ENCODE measurements at places on chromosomes 5 and 9. TPM values are rescaled to one million over a fixed set of nuclear protein-coding genes. Genes with fewer than 3 reads are reported as not detected.

- no peak for DNase-seq
These were observed 46.5 kb downstream of the RETREG1 start for GRCh38 chr5:16570121-16570815.

GGTA1 gene
- polyA plus RNA-seq: 1.6 TPM

WNK2 gene
- polyA plus RNA-seq: 8.1 TPM

- no peak for DNase-seq
These were observed 370.8 kb downstream of the TMEM38B start for GRCh38 chr9:106065136-106065535.

TSSK1B gene
- not detected for polyA plus RNA-seq

DNA sequence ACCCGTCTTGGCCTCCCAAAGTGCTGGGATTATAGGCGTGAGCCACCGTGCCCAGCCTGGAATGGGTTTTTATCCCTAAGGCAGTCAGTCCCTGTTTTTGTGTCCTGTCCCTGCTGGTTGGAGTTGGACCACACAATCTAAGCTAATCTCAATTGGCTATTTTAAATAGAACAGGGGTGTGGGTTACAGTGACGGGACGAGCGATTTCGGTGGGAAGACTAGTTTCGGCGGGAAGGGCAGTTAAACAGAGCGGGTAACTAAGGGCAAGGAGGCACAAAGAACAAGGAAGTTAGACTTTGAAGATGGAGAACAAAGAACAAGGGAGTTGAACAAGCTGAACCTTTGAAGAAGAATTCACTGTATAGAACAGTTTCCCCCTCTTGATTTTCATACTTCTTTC, 1.4 kb downstream of the GTF3C5 start:
- no peak for DNase-seq

DNA sequence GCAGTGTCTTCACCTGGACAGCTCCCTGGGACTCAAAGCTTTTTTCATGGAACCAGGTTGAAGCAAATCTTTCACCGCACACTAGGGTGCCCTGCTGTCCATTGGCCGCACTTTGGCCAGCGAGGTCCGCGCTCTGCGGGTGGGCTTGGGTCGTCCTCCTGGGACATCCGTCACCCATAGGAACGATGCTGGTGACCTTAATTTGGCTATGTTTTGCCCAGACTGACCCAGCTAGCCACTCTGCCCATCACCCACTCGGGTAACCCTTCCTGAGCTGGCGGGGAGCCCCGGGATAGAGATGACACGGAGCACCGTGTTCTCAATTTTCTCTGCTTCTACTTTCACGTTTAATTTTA, 25.9 kb downstream of the ZDHHC11B start:
- DNase-seq: no peak

ZDHHC11B gene
- 0.38 TPM for polyA plus RNA-seq

DNA sequence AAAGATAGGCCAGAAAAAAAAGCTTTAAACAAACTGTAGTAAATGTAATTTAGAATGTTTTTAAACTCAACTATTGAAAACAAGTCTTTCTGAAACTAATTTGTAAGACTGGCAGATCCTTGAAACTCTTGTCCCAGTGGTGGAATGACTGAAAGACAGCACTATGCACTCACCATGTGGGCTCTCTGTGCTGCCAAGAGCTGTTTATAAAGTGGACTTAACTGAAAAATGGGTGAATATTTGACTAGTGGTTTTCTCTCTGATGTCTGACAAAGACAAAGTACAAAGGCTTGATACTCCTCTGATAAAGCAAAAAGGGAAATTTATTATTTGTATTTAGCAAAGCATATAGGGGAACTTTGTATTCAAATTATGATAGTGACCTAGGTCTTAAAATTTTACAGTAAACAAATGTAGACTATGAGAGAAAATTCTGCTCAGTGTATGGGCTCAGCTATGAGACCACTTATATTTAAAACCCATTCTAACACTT, 635.4 kb downstream of the NR2F1-AS1 start:
- no peak for DNase-seq

DNA sequence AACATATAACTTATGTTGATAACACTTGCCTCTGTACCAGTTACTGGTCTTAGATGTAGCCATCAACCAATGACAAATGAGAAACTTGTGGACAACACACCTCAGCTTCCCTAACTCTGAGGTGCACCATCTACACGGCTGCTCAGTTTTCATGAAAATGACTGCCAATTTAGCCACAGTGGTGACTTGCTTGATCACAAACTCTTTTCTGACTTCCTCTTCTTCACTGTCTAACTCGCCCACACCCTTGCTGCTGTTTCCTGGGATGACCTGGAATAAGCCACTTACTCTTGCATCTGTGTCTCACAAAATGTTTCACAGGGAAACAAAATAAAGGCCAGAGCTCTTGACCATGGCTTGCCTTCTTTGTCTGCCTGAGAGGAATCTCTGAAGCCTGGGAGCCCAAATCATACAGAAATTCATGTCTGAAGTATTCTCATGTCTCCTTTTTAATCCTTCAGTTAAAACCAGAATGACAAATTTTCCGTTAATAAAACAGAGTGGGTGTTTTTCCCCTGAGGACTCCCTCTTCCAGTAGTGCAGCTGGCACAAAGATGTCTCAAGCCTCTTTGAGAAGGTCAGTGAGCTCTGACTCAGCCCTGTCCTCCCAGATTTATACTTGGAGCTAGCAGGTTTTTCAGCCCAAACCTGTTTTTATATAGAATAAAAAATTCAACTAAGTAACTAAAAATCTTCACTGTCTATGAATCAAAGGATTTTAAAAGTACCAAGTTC, 126.5 kb upstream of the PAM start:
- no peak for DNase-seq

GRCh38 chr9:132946631-132947295, 2.3 kb upstream of the TSC1 start:
- no peak for DNase-seq

GRCh38 chr9:341634-342421, 127.2 kb downstream of the DOCK8 start:
- DNase-seq: no peak

ANKDD1B gene
- 0.09 TPM for polyA plus RNA-seq

LPAR1 gene
- polyA plus RNA-seq: 2.5 TPM

GRCh38 chr9:138080979-138081378, 203.4 kb downstream of the CACNA1B start:
- DNase-seq: no peak

DNA sequence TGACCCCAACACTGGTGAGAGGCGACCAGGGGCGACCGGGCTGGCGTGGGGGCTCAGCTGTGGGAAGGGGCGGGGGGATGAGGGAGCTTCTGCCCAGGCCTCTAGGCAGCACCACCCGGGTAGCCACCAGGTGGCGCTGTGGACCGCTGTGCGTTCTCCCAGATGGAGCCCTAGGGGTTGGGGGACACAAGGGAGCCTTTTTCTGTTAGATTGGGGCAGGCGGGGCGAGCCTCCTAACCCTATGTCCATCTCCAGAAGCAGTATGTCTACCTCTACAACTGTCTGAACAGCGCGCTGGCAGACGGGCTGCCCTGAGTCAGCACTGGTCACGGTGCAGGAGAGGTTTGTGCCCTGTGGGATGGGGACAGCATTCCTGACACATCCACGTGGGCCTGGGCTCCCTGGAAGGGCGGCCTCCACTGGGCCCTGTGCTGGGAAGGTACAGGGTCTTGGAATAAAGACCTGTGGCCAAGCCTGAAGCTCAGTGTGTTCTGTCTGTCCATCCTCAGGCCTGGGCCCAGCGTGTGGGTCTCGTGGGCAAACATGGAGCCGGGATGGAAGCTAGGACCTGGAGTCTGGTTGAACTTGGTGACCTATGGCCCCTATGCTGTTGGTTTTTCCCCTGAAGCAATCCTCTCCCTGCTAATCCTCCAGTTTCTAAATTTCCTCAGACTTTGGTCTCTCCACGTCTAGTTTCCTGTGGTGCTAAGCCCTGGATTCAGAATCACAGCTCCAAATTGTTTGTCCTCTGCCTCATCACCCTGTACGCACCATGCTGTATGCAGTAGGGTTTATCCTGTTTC, 23.1 kb upstream of the SPTLC1 start:
- peak; percentile 74 for DNase-seq

DNA sequence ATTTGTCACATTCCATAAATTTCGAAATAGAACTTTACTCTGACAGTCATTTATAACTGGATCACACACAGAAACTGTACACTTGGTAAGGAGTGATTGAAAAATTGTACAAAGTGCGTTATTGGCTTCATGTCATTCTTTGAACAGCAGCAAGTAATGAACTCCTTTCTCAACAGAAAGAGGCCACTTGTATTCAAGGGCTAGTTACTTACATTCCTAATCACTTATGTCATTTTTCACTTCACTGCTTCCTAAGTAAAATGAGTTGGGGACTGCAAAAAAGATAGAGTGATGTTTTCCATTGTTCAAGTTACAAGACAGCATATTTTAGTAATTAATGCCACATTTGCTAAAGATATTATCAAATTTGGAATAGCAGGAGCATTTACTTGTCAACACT, 893.2 kb downstream of the DTWD2 start:
- no peak for DNase-seq

ZNF608 gene
- 3.3 TPM for polyA plus RNA-seq

GRCh38 chr5:72093217-72093616, 14.1 kb upstream of the MAP1B start:
- no peak for DNase-seq

ZNF462 gene
- polyA plus RNA-seq: 2.0 TPM

HTR1A gene
- polyA plus RNA-seq: not detected

DNA sequence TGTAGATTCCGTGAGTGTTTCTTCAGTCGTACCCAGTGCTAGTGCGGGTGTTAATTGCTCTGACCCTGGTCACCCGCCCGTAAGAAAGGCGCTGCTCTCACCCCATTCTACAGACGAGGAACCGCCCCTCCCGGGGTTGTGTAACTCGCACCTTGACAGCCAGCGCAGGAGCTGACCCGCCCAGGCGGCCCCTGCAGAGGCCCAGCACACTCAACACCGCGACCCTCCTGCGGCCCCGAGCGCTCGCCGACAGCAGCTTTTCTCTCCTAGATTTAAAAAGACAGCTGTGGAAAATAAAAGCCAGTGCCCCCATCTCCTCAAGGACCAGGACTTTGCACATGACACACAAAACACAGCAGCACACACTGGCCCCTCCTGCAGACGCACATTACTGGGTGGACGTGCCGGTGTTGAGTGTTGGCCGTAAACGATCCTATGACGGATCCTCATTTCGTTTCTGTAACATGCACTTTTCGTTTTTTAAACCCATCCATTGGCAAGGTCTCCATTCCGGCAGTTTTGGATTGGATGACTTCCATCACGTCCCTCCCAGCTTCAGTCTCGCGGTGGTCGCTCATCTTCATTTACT, 22.9 kb downstream of the OR2V2 start:
- no peak for DNase-seq

DNA sequence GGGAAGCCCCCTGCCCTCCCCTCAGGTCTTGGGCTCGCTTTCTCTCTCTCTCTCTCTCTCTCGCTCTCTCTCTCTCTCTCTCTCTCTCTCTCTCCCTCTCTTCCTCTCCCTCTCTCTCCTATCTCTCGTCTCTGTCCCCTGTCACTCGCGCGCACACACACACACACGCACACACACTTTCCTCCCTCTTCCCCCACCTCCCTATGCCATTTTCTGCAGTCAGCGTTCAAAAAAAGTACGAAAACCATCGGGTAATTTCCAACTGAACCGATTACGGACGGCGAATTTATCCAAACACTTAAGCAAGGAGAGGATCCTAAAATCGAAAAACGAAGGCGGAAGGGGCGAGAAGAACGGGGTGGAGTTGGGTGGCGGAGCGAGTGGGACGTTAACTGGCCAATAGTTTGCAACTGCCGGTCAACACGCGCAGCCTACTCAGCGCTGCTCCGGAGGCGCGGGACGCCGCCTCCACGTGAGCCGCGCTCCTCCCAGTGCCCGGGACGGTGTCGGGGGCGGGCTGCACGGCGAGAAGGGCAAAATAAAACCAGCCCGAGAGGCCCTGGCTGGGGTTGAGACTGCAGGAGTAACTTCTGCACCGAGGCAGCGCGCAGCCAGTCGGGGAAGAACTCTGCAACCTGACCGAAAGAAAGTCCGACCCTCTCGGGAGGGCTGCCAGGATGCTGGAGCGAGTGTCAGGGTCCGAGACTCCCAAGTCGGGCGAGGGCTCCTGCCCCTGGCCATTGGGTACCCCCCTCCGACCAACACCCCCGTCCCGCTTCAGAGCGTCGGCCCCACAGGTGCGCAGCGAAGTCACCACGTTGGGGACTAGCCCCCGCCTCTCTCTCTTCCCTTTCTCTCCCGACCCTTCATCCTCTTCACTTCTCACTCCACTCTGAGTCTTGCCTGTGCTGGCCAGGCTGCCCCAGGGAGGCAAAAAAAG, 24.9 kb upstream of the ELAVL2 start:
- no peak for DNase-seq

GRCh38 chr5:80799041-80799440, 144.3 kb upstream of the DHFR start:
- no peak for DNase-seq

DNA sequence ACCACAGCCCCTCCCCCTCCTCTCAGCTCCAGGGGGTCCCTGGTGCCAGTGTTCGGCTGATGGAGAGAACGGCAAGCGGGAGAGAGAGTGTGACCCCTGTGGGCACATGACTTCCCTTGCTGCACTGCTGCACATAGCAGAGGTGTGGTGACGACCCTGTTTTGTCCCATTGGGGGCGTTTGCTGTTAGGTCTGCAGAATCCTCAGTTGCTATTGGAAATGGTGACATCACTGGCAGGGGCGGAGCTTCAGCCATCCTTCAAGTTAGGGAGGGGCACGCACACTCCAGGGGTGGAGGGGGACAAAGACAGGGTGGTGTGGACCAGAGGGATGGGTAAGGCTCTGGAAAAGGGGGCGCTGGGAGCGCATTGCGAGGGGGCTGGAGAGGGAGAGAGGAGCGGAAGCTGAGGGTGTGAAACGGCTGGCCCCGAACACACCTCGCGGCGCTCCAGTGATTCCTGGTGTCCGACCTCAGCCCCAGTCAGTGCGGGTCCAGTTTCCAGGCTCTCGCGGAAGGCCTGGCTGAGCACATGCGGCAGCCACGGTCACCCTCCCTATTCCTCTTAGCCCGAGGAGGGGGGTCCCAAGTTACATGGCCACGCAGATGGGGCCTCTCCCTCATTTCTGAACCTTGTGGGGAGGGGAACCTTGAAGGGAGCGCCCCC, 764 bp upstream of the GRIN1 start:
- no peak for DNase-seq

DNA sequence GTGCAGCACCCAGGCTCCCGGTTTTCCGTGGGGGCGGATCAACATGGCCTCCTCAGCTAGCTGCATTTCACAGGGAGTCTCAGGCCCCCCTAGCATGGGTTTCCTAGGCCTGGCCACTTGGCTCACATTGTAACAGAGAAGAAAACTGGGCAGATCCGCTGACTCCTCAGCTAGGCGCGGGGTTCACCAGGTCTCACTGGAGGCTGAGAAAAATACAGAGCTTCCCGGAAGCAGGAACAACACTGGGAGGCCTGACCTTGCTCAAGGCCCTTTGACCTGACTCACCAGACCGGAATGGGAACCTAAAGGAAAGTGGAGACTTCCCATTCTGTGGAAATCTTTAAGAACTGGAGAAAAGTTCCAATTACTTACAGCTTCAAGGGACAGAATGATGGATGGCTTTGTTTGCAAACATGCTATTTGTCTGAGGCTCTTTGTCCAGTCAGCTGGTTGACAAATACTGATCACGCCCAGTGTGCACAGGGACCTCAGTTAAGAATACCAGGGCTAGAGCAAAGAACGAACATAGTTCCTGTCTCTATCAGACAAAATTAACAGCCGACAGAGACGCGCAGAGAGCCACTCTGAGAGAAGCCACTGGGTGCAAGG, 88.7 kb upstream of the LRRTM2 start:
- no peak for DNase-seq

TCERG1 gene
- 30.5 TPM for polyA plus RNA-seq
